ENCODE measurements at places on chromosomes 3 and 15.

- DNase-seq, result no peak
These were observed 82.8 kb downstream of the SMAD3 start for GRCh38 chr15:67148196-67148701.

- DNase-seq, result no peak
These were observed 215.1 kb upstream of the MLF1 start for GRCh38 chr3:158355623-158356588.

DNA sequence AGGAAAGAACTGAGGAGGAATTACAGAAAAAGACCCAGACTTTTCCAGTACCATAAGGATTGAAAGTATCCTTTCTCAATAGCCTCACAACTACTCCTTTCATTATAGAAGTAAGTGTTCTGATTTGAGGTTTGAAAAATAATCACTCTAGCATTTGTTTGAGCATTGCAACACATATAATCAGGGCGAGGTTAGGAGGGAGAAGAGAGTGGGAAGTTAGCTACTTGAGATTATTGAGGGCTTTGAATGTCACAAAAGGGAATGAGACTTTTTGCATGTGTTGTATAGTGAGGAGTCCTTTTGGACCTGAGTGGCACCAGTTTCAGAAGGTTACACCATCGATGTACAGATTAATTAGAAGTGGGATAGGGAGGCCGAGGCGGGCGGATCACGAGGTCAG is 65.2 kb upstream of the TNIK start:
- DNase-seq, result no peak

GRCh38 chr15:56244811-56245576 is 1.3 kb upstream of the RFX7 start:
- DNase-seq, result peak; percentile 78

DNA sequence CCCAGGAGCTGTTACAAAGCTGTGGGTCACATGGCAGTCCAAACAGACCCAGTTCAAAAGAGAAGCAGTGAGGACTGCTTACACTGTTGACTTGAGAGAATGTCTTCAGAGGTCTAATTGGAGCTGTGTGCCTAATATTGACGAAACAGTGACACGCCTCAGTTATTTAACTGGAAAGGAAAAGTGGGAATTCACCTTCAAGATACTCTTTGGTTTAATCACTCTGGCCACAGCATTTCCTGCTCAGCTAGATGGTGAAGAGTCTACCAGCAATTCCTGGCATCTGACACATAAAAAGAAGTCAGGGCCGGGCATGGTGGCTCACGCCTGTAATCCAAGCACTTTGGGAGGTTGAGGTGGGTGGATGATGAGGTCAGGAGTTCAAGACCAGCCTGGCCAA is 326.4 kb downstream of the SV2B start:
- DNase-seq, result peak; percentile 38

GRCh38 chr3:31093606-31094005 is 199.1 kb upstream of the GADL1 start:
- DNase-seq, result no peak

DNA sequence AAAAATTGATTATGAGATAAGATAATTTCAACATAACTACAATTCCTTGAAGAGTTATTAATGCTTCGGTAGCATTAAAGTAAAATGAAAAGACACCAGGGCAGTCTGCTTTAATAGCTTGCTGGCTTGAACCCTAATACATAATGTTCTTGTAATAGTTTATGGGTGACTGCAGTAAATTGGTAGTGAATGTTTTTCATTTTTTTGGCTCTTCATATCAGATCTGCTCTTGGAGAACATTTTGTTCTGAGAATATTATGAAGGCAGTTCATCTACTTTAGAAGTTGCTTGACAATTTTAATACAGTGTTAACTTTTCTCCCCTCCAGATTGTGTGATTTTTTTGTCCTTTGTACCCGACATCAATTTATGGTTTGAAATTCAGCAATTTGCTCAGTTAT is 128.4 kb downstream of the ZBTB20 start:
- DNase-seq, result no peak

GRCh38 chr3:53083949-53084309 is 38.1 kb upstream of the SFMBT1 start:
- DNase-seq, result no peak

DNA sequence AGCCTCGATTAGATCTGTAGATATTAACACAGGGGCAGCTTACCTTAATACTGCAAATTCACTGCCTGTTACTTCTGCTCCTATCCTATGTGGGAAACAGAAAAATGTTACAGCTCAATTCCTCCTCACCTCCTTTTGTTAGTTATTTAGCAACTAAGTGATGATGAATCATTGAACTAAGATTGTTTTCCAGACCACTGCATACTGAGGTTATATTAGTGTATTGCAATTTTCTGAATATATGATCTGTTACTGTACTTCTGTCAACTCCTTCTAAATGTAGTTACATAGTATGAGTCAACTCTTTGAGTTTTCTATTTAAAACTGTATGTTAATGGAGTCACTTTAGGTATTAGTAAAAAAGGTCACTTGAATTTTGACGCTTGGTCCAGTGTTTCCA is 331.5 kb upstream of the SLCO3A1 start:
- no peak for DNase-seq

GRCh38 chr3:184261854-184262763 is 756 bp upstream of the CAMK2N2 start:
- DNase-seq, result peak; percentile 47

- DNase-seq, result no peak
These were observed 30.3 kb upstream of the RNF7 start for GRCh38 chr3:141707741-141708203.

DNA sequence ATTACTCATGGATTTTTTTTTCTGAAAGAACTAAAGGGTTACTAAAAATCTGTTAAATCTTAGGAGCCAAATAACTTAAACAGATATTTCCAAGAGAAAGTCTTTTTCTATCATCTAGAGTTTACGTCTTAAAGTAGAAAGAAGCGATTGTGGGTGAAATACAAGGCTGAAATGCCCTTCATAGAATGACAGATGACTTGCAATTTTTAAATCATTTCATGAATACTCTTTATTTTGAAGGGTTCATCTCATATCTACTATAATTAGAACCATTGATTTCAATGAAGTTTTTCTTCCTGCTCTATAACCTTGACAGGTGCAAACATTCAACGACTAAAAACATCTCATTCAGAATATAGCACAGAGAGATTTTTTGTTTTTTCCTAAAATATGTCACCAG is 217.0 kb downstream of the GABRB3 start:
- no peak for DNase-seq

DNA sequence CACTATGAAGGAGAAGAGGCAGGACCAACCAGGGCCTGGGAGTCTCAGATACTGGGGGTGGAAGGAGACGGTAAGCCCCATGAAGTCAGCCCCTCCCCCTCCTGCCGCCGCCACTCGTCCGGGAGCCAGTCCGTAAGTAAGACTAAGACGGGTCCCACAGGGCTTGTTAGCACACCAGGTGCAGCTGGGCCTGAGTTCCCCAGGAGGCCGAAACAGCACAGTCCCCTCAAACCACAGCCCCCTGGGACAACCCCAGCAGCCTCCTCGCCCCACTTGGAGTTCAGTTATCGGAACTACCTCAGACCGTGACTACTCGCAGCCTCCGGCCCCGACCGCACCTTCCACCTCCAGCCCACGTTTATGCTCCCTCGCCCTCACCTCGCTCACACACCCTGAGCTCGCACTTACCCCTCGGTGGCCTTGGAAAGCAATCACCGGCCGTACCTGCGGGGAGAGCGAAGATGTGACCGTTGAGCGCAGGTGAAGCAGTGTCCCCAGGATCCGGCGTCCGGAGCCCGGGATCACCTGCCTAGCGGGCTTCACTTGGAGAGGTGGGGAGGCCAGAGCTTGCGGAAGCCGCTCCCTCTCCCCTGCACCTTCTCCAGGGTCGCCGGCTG is 557 bp downstream of the ELL3 start:
- peak; percentile 39 for DNase-seq

GRCh38 chr15:29241207-29241606 is 28.4 kb downstream of the NSMCE3 start:
- no peak for DNase-seq
